Tibial nerve (tissue), 4 donors: ENCODE measurements at places on chromosomes 16 and 17. TPM values are rescaled to one million over a fixed set of nuclear protein-coding genes. Genes with fewer than 3 reads are reported as not detected.
A peak's percentile ranks its signal among the peaks of the same experiment; 100 is the strongest.

DNA sequence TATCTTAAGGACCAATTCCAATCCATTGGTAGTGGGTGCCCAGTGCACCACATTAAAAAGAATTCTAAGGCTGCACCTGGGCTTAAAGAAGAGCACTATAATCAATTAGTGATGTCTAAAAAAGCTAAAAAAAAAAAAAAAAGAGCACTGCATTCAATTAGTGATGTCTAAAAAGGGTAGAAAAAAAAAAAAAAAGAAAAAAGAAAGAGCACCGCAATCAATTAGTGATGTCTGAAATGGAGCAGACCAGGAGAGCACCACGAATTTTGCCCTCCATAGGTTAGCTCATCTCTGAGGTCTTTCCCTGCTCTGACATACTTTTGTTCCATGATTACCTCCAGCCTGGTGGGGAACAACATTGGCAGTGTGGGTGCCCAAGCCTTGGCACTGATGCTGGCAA is 18.9 kb upstream of the CYLD start:
- H3K4me1 ChIP-seq = no peaks in the 10 kb centered on the region
- no peaks in the 10 kb centered on the region for H3K36me3 ChIP-seq
- no peak overlapping the region for H3K4me3 ChIP-seq
- DNase-seq = no peak
- H3K27ac ChIP-seq = no peak overlapping the region

DNA sequence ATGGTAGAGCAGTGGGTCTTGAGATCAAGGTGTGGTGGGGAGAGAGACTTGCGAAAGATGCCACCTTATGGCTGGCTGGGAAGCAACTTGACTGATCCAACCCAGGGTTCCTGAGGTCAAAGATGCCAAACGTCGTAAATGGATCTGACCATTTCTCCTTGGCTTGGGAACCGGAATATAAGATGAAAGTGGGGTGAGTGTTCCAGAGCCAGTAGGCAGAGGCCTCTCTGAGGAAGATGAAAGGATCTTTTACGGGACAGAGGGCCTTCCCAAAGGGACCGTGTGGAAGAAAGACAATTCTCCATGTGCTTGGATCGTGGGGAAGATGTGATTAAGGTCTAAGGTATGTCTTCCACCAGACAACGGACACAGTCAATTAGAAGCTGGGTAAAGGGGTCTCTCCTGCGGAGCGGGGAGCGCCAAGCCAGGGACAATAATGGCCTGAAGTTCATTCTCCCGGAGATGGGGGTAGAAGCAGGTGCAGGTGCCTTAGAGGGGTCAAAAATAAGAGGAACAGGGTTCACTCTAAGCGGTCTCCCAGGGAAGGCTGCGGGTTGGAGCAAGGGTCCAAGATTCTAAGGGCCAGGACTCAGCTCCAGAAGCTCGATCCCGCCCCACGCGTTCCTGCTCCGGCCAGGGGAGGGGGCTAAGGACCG is 800 bp downstream of the FXR2 start:
- DNase-seq = no peak
- H3K27me3 ChIP-seq = no peaks in the 10 kb centered on the region
- H3K36me3 ChIP-seq = no peaks in the 10 kb centered on the region
- H3K4me3 ChIP-seq = peak overlapping the region; percentile 91
- H3K4me1 ChIP-seq = no peaks in the 10 kb centered on the region
- peak overlapping the region; percentile 92 for H3K27ac ChIP-seq

DNA sequence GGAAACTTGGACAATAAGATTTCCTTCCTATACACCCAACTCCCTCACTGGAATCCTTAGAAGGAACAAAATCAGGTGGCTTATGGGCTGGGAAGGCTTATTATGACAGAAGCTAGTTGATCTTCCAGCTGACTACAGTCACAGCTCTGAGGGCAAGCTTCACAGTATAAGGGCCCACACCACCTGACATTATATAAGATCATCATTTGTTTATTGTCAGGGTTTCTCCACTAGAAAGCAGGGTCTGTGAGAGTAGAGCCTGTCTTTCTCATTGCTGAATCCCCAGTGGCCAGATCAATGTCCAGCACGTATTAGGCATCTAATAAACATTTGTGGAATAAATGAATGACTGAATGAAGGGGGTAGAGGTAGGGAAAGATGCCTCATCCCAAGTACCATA is 57.8 kb upstream of the PHOSPHO1 start:
- H3K4me1 ChIP-seq = no peaks in the 10 kb centered on the region
- no peak overlapping the region for H3K4me3 ChIP-seq
- H3K36me3 ChIP-seq = no peaks in the 10 kb centered on the region
- no peak overlapping the region for H3K27ac ChIP-seq
- DNase-seq = no peak

DNA sequence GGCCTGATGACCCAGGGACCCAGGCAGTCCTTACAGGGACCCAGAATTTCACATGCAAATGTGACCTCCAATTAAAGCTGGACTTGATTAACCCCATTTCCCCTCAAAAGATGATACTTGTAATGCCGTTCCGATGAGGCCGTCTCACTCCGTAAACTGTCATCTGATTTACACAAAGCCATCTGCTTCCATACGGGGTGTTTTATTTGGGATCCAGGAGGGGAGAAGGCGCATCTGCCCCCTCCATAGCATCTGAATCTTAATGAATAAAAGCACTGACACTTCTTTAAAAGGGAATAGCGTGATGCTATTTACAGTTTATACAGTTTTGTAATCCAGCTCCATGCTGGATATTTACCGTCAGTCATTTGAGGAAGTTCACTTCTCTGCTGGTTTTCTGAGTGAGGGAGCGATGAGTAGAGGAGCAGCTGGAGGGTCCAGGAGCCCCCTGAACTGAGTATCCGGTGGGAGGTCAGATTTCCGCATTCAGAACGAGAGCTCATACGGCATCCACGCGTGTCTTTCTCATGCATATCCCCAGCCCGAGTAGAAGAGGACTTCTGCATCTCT is 452.7 kb downstream of the WWOX start:
- no peaks in the 10 kb centered on the region for H3K4me1 ChIP-seq
- no peak overlapping the region for H3K27ac ChIP-seq
- H3K36me3 ChIP-seq = no peaks in the 10 kb centered on the region
- no peaks in the 10 kb centered on the region for H3K27me3 ChIP-seq
- DNase-seq = no peak

GRCh38 chr16:9978160-9978725 is 204.0 kb downstream of the GRIN2A start:
- no peak overlapping the region for H3K4me3 ChIP-seq
- no peaks in the 10 kb centered on the region for H3K27me3 ChIP-seq
- H3K36me3 ChIP-seq = no peaks in the 10 kb centered on the region

Gene CFAP97D1
- total RNA-seq = not detected

DNA sequence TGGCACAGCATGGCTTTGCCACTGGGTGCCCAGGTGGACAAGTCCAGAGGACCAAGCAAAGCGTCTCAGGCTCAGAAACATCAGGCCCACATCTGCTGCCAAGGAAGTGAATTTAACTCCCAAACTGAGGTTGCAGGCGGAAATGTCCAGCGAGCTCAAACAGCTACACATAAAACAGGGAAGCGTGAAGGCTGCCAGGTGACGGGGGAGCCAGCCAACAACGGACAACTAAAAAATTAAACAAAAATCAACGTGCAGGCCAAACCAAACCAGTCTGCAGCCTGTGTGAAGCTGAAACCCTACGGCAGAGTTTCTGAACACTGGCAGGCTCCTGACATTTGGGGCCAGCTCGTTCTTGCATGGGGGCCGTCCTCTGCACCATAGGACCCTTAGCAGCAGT is 2.5 kb downstream of the TK1 start:
- no peaks in the 10 kb centered on the region for H3K27me3 ChIP-seq
- no peak overlapping the region for H3K4me3 ChIP-seq
- H3K27ac ChIP-seq = no peak overlapping the region
- no peaks in the 10 kb centered on the region for H3K4me1 ChIP-seq
- no peaks in the 10 kb centered on the region for H3K36me3 ChIP-seq

Gene NPW
- total RNA-seq = 3.0 TPM

Gene FZD2
- total RNA-seq = 6.3 TPM

GRCh38 chr17:33816842-33817617 is 438.1 kb upstream of the CCL2 start:
- no peak for DNase-seq
- H3K4me3 ChIP-seq = no peak overlapping the region
- no peaks in the 10 kb centered on the region for H3K36me3 ChIP-seq

GRCh38 chr17:44389281-44389680 is at the start of gene ITGA2B:
ITGA2B (minus strand) TSS chr17:44389649; CDS start chr17:44389473, 176 bp downstream.
- no peaks in the 10 kb centered on the region for H3K36me3 ChIP-seq
- H3K27ac ChIP-seq = no peak within 1 kb of the TSS
- H3K4me3 ChIP-seq = no peak within 1 kb of the TSS

DNA sequence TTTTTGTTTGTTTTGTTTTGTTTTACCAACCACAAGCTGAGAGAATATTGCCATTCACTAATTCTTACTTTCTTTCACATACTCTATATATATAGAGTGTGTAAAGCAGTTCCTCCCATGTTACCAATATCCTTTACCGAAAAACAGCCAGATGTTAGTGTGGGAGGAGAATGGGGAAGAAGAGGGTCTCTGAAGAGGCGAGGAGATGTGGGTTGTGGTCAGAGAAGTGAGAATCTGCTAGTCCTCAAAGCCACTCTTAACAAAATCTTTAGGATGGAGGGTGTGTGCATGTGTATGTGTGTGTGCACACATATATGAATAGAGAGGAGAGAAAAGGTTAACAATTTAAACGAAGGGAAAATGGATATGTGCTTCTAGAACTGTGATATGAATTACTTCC is 80.6 kb downstream of the TUBD1 start:
- H3K4me1 ChIP-seq = no peaks in the 10 kb centered on the region
- no peak overlapping the region for H3K27ac ChIP-seq
- H3K4me3 ChIP-seq = no peak overlapping the region
- no peaks in the 10 kb centered on the region for H3K27me3 ChIP-seq

DNA sequence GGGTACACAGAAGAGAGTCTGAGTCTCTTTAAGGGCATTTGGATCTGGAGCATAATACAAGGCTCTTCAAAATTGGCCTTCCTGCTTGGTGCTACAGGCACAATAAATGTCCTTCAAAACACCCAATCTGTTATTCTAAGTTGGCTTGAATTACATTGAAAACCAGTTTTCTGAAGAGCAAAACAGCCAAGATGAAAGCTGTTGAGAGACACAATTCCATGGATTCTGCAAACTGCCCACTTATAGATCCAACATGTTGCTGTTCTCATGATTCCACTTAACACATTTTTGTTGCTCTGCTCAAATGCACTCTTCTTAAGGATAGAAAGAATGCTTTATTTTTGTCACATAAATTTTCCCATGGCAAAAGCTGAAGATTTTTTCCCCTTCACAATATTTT is 525.9 kb upstream of the CDH8 start:
- DNase-seq = no peak
- no peak overlapping the region for H3K4me3 ChIP-seq
- no peak overlapping the region for H3K27ac ChIP-seq
- no peaks in the 10 kb centered on the region for H3K36me3 ChIP-seq
- no peaks in the 10 kb centered on the region for H3K27me3 ChIP-seq

- H3K4me1 ChIP-seq = no peaks in the 10 kb centered on the region
- no peak for DNase-seq
- no peak overlapping the region for H3K27ac ChIP-seq
- H3K27me3 ChIP-seq = no peaks in the 10 kb centered on the region
- H3K36me3 ChIP-seq = no peaks in the 10 kb centered on the region
These were observed 112.8 kb upstream of the DNAH9 start for GRCh38 chr17:11485336-11486100.

DNA sequence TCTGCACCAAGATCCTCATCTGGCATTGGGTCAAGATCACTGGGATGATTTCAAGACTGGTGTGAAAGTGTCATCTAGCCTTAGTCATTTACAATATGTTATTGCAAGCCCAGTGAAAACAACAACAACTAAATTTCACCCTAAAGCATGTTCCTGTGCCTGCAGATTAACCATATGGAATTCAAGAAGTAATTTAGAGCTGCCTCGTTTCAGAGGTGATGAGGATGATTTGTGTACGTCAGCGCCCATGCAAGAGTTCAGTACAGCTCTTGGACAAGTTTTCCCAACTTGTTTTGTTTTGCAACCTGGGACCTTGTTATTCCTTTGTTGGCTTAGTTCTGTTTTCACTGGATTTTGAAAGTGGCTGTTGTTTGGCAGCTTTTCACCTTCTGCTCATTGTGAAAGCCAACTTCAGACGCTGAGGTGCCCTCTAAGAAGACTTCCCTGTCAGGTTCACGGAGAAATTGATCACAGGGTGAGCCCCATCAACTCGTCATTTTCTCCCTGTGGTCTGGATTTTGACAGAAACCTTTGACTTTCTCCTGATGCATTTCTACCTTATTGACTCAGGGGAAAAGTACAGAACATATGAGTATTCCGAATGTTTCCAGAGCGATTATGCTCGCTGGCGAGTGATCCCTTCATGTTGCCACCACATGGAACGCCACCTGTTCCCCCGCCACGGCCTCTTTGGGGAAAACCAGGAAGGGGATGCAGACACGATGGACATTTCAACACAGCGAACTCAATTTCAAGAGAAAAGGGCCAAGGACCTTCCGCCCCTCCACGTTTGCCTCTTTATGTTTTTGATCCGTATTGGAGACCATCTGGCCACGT is 85.6 kb downstream of the FOXL1 start:
- no peak overlapping the region for H3K4me3 ChIP-seq
- no peaks in the 10 kb centered on the region for H3K27me3 ChIP-seq
- H3K36me3 ChIP-seq = no peaks in the 10 kb centered on the region
- no peaks in the 10 kb centered on the region for H3K4me1 ChIP-seq
- no peak for DNase-seq

- no peak overlapping the region for H3K27ac ChIP-seq
- no peak overlapping the region for H3K4me3 ChIP-seq
- no peak for DNase-seq
- no peaks in the 10 kb centered on the region for H3K27me3 ChIP-seq
- no peaks in the 10 kb centered on the region for H3K4me1 ChIP-seq
These were observed 21.4 kb upstream of the NOL11 start for GRCh38 chr17:67696347-67696746.

DNA sequence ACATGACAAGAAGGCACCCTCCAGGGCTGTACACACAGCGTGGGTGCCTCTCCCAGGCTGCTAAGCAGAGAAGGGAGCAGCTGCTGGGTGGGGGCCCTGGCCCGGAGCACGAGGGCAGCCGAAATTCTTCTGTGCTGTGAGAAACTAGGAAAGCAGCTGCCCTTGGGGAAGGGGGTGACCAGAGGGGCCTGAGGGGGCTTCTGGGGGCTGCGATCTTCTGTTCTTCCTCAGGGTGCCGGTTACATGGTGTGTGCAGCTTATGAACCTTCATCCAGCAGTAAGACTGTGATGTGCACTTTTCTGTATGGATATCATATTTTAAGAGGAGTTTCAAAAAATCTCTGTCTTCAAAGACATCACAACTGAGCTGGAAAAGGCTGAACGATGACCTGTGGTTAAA is 43.2 kb upstream of the METRNL start:
- no peaks in the 10 kb centered on the region for H3K27me3 ChIP-seq
- H3K4me3 ChIP-seq = no peak overlapping the region
- no peaks in the 10 kb centered on the region for H3K36me3 ChIP-seq
- H3K27ac ChIP-seq = no peak overlapping the region
- DNase-seq = no peak
